NCI-H2171 treated with DMSO at 0.1 percent for 48 hours (cell line): ENCODE measurements at places on chromosomes 3 and 15.

- peak; percentile 18 for DNase-seq
These were observed 50.3 kb downstream of the SPATA12 start for GRCh38 chr3:57110798-57111197.

- DNase-seq, result no peak
These were observed 63.4 kb downstream of the USP13 start for GRCh38 chr3:179716226-179716625.

DNA sequence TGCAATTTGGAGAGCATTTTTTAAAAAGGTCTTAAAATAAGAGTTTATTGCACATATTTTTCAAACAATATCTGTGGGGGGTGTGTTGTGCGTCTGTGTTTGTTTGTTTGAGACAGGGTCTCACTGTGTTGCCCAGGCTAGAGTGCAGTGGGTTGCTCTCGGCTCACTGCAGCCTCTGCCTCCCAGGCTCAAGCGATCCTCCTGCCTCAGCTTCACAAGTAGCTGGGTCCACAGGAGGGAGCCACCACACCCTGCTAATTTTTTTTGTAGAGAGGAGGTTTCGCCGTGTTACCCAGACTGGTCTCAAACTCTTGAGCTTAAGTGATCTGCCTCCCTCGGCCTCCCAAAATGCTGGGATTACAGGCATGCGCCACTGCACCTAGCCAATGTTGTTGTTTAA is 2.7 kb downstream of the MLF1 start:
- no peak for DNase-seq

GRCh38 chr15:29470794-29471193 is 201.2 kb upstream of the NSMCE3 start:
- no peak for DNase-seq

GRCh38 chr3:71520161-71521020 is 63.1 kb downstream of the FOXP1 start:
- no peak for DNase-seq

DNA sequence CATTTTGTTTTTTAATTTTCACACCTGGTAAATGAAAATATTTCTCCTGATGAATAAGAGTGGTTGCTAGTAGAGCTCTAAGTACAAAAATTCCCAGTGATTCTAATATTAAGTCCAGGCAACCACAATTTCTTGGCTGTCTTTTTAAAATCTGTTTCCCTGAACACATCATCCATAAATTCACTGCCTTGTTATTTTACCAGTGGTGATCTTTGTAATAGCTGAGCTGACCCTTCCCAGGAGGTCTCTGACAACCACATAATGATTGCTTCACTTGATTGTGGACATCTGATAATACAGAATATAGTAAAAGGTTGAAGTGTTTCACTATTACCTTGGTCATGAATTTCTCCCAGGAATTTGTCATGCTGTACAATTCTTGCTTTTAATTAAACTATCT is 13.9 kb upstream of the TOP2B start:
- no peak for DNase-seq

DNA sequence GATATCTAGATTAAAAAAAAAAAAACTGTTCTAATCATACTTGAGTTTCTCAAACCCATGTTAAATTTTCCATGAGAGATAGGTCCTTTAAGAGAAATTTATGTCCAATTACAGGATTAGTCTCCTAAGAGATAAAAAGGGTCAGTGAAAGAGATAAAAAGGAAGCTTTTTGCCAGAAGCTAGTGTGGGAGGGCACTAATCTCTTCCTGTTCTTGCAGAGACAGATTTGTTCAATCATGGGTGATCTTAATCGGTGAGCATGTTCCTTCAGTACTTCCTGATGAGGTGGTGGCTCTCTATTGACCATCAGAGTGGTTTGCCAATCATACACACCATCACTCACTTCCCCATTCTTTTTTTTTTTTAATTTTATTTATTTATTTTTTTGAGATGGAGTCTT is 16.9 kb upstream of the LPP start:
- no peak for DNase-seq

DNA sequence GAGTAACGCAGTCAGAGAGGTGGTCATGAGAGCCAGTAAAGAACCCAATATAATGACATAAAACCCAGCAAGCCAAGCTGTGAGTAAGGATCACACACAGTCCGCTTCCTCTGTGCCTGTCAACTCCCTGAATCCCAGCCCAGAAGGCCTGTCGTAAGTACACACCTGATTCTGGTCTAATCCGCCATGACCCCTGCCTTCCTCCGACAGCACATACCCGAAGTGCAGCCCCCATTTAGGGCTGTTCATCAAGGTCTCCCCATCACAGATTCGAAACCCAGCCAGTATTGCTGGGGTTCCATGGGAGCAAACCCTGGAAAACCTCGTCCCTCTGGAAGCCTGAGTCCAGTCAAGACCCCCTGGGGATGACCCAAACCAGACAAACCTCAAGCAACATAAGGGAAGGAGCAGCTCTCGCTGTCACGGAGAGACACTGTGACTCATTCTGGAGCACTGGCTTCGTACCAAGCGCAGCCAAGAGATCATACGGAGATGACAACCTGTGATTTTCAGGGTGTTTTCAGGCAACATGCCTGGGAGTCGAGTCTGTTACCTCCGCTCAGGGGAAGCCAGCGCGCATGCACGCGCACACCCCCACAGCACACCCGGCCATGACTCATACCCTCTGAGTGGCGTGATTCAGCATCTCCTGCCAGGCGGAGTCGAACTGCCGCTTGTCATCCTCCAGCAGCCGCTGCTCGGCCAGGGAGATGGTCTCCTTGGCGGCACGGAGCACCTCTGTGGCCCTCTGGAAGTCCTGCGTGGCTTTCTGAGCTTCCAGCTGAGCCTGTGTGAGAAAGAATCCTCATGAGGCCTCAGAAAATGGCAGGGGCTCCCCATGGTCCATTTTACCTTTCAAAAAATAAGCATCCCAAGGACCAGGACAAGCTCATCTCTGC is 63.0 kb downstream of the SH3BP5 start:
- peak; percentile 52 for DNase-seq

DNA sequence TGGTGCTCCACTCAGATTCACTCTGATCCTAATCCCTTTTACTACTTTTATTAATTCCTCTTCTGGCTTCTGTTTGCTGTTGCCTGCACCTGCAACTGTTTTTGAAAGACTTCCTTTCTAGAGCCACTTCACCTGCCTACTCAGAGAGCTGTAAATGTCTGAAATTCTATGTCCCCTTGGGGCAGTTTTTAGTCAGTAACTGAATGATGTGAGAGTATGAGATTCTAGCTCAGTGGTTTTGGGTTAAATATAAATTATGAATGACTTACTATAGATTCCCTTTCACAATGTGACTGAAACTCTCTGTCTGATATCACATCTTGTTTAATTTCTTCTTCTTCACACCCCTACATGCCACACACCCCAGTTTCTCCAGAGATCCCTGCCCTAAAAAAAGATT is 47.8 kb upstream of the LRRC3B start:
- no peak for DNase-seq

- DNase-seq, result no peak
These were observed 34.9 kb downstream of the RUBCN start for GRCh38 chr3:197701841-197702240.

GRCh38 chr3:34005886-34006285 is 207.5 kb downstream of the PDCD6IP start:
- DNase-seq, result no peak

GRCh38 chr15:85615930-85616329 is 178.8 kb downstream of the KLHL25 start:
- DNase-seq, result no peak

DNA sequence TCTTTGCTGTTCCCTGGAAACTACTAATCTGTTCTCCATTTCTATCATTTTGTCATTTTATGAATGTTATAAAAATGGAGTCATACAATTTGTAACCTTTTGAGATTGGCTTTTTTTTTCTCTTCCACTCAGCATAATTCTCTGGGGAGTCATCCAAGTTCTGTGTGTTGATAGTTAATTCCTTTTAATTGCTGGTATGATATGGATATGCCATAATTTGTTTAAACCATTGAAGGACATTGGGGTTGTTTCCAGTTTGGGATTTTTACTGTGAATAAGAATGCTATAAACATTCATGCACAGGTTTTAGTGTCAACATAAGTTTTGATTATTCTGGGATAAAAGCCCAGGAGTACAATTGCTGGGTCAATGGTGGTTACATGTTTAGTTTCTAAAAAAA is 279.4 kb downstream of the WNT5A start:
- DNase-seq, result no peak

DNA sequence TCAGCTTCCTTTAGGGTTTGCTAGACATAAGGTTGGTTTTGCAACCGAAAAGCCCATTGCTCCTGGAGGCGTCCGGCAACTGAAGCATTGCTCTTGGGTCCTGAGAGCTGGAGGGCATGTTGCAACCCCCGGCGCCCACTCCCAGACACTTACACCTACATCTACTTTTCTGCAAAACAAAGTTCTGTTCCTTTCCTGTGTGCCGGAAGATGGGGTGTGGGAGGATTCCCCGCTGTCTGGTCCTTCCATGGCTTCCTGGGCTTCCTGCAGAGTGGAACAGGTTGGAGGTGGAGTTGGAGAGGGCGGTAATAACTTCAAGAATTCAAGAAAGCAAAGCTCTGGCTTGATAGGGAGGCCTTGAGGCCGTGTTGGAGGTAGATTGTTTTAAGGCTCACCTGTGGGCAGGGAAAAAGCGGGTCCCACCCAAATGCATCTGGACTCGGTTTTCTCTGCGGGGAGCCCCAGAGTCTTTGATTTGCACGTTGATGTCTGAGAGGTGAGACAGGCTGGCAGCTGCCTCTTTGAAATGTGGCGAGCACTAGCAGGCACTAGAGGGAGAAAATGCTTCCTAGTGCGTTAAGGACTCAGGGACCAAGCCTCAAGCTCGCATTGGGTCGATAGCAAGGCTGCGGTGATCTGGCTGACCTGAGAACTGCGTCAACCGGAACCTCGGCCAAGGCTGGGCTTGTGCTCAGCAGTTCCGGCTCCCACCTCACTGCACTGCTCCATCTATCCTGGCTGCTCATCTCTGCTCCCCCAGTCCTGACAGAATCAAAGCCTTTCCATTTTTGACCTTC is 39.5 kb downstream of the NR2F2 start:
- no peak for DNase-seq

DNA sequence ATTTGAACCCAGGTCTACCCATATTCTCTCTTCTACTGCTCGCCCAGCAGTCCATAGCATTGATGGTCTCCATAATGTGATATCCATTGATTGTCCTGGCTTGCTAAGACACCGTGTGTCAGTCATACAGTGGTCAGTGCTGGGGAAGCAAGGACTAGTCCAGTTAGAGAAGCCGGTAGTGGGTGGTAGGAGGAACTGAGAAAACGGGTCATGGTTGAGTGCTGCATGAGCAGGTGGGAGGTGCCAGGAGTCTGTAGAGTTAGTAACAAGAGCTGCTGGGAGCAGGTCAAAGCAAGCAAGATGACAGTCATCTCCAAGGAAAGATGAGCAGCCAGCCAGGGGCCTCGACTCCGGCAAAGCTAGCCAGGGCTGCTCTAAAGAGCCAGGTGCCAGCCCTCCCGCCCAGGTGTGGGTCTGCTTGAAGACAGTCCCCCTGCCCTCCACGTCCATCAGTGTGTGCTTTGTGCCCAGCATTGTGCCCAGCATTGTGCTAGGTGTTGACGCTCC is 29.5 kb upstream of the USP3 start:
- DNase-seq, result peak; percentile 56

GRCh38 chr3:13414040-13414729 is 5.9 kb downstream of the NUP210 start:
- no peak for DNase-seq

DNA sequence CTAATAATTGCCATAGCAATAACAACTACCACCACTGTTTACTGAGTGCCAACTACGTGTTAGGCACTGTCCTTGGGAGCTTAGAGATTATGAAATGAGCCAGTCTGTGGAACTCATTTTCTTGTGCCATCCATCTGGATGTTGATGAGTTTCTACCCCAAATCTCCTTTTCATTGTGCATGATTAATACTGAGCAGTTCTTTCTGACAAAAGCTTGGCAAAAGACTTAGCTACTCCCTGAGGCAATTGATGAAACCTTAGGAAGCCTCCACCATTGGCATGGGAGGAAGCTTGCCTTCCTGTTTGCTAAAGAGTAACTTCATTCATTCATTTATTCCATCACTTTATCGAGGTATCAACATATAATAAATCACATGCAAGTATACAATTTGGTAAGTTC is 39.8 kb downstream of the PRICKLE2 start:
- no peak for DNase-seq

GRCh38 chr3:11159421-11159904 is 5.2 kb downstream of the HRH1 start:
- DNase-seq, result no peak

- DNase-seq, result no peak
These were observed 261.4 kb downstream of the FOXP1 start for GRCh38 chr3:71322154-71322553.

GRCh38 chr3:161096771-161097367 is 8.3 kb downstream of the B3GALNT1 start:
- DNase-seq, result peak; percentile 66

DNA sequence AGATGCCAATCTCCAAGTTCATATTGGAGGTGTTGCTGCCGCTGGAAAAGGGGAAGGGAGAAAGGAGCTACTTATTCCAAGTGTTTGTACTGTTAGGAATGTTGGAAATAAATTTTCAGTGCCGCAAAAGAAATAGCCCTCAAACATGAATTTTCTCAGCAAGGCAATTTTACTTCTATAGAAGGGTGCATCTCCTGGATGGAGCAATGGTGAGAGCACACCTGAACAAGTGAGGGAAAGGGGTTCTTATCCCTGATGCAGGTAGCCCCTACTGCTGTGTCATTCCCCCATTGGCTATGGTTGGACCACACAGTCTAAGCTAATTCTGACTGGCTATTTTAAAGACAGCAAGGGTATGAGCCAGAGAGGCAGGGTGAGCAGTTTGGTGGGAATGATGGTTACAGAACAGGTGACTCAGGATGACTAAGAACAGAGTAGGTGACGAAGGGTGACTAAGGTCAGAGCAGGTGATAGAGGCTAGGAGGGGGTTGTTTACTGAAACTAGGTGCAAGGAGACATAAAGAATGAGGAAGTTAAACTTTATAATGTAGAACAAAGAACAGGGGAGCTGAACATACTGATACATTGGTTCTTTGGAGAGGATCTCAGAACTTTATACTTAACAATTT is 503.5 kb downstream of the EDEM1 start:
- no peak for DNase-seq
